ENCODE measurements at places on chromosomes 2 and 18.
A peak's percentile ranks its signal among the peaks of the same experiment; 100 is the strongest.

DNA sequence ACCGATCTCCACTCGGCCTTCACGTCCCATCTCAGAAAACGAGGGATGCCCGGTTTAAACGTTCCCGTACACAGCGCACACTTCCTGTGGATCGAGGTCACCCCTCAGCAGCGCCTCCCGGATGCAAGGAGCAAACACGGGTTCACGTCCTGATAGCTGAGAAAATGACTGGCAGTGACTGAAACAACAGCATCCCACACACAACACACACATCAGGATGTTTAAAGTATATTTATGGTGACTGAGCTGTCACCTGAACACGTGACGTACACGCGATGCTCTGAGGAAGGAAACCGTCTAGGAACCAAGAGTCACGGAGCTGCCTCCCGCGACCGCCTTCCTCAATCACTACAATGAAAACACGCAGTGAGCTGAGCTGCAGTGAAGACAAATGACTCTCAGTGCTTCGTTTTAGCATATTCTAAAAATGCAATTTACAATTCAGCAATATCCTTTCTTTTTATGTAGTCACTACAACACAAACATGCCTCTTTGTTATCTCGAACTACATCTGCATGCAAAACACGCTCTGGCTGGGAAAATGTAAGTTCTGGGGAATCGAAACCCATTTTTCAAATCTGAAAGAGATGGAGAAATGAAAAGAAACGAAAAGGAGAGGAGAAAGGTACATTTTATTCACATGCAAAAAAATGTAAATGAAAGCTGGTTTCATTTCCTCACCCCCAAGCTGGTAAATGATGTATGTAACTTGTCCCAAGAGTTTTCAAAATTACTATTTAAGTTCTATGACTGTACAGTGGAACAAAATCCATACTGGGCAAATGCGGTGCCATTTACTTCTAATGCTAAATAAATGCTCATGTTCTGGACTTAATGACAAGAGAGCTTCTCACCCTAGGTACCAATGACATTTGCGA lies 19.8 kb downstream of the HDAC4 start:
- DNase-seq: peak; percentile 53

DNA sequence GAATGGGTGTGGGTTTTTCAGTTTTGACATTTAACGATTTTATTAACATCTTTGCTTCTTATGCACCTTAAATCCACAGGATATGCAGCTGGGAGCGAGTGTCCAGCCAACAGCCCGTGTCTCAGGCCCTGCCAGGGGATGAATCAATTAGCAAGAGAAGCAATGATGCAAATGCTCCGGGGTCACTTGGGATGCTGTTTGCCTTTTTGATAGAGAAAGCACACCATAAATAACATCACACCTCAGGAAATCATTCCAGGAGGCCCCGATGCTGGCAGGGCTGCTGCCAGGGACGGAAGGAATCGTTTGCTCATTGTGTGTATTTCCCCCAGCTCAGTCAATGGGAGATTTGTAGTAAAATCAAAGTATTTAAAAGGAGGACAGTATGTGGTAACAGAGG lies 394.0 kb upstream of the HNRNPA3 start:
- no peak for DNase-seq

- DNase-seq: no peak
Measured at GRCh38 chr18:27004056-27004829, 138.7 kb upstream of the AQP4 start.

GRCh38 chr2:240820607-240821428 lies 799 bp upstream of the KIF1A start:
- peak; percentile 28 for DNase-seq

GRCh38 chr2:99150706-99151105 lies 4.0 kb downstream of the TSGA10 start:
- no peak for DNase-seq

- DNase-seq: no peak
Measured at GRCh38 chr2:17550907-17551306, 10.4 kb downstream of the VSNL1 start.

DNA sequence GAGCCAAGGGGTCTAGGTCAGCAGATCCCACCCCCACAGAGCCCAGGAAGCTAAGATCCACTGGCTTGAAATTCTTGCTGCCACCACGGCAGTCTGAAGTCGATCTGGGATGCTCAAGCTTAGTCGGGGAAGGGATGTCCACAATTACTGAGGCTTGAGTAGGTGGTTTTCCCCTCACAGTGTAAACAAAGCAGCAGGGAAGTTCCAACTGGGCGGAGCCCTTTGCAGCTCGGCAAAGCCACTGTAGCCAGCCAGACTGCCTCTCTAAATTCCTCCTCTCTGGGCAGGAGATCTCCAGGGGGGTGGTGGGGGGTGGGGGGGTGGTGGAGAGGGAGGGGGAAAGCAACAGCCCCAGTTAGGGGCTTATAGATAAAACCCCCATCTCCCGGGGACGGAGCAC lies 419.5 kb downstream of the NUP35 start:
- DNase-seq: no peak

GRCh38 chr18:22161090-22161489 lies 8.3 kb upstream of the GATA6 start:
- DNase-seq: no peak

- no peak for DNase-seq
Measured at GRCh38 chr2:30201990-30202389, 29.3 kb upstream of the LBH start.

DNA sequence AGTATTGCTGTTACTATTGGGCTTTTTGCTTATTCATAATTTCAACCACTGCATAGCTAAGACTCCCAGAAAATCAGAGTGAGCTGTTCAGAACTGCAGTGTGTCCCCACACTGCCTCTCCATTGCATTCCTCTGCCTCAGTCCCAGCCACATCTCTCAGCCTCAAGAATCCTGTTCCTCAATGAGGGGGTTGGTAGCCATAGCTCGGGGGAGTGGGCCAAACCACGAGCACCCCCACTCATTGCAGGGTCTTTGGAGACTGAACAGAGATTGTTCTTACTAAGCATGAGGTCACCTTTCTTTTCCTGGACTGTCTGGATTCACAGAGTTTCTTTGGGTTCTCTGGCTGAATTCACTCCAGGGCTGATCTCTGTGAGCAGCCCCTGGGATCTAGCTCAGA lies 161.1 kb downstream of the GFPT1 start:
- DNase-seq: no peak

DNA sequence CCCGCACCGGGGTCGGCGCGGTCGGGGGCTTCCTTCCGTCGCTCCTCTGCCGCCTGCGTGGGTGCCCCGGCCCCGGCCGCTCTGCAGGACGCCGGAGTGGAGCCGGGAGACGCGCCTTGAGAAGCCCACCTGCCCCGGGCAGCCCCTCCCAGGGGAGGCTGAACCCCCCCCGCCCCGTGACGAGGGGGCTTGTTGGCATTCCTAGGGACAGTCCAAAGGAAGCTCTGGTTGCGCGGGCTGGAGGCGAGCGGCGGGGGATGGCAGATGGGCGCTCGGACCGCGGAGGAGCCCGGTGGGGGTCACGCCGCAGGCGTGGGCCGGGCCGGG lies 133.5 kb upstream of the MGAT5 start:
- no peak for DNase-seq

- no peak for DNase-seq
Measured at GRCh38 chr2:120446236-120447126, 100.5 kb downstream of the INHBB start.

DNA sequence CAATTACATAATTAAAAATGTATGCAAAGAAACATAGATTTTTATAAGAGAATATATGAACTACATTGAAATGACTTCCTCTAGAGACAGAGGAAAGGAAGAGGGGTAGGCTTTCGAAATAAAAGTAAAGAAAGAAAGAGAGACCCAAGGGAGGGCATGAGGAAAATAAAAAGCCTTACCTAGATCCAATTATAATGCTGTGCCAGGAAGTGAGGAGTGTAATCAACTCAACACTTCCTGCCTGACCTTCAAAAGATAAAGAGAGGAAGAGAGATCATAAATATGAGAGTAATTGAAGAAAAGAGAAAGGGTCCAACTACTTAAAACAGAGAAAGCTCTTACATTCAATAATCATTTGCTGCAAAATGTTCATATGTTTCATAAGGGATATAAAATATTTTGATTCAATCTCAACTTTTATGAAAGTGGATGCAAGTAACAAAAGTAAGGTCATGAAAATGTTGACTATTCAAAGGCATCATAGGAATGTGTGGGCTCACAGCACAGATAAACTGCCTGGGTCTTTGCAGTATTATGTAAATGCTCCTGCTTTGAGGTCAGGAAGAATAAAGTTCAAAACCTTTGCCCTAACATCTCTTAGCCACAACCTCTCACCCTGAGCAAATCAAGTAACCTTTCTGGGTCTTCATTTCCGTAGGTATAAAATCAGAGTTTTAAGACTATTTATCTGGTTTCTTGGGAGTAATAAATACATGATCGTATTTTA lies 1237.7 kb downstream of the LRP1B start:
- no peak for DNase-seq

DNA sequence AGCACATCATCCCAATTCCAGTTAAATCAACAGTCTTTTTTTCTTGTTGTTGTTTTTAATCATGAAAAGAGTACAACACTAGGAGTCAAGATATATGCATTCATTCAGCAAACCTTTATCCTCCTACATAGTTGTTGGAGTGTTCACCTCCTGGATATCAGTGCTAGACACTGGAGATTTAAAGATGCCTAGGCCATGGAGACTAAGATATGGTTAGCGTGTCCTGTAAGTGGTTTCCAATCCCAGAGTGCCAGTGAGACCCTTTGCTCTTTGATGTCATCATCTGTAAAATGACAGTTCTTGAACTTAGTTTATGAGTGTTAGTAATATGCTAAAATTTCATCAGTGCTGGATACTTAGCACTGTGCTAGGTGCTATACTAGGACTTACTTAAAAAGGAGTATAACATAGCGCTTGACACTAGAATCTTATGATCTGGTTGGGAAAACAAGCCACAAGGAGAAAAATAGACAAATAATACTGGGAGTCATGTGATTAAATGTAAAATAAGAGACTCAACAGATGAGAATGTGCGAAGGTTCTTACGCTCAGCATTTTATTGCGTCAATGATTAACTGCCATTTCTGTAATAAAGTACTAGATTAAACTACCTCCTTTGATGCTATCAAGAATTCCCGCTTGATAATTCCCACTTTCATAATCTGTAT lies 31.5 kb downstream of the BABAM2 start:
- DNase-seq: no peak

- DNase-seq: no peak
Measured at GRCh38 chr18:10217211-10217610, 237.2 kb upstream of the APCDD1 start.

DNA sequence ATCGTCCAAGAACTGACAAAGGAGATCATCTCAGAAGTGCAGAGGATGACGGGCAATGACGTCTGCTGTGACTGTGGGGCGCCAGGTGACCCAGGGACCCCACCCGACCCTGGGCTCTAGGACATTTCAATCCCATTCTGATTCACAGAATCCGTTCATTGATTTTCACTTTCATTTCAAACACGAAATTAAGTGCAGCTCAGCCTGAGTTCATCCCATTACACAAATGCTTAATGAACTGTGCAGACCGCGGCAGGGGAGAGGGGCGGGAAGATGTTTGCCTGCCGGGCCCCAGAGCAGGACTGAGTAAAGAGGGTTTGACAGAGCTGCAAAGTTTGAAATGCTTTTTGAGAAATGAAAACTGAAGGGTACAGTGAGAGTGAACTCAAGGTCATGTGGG lies 67.1 kb downstream of the ITGB1BP1 start:
- no peak for DNase-seq

GRCh38 chr2:43169099-43169945 lies 57.1 kb downstream of the ZFP36L2 start:
- DNase-seq: no peak

- no peak for DNase-seq
Measured at GRCh38 chr18:58391231-58391825, 237.6 kb downstream of the ALPK2 start.

DNA sequence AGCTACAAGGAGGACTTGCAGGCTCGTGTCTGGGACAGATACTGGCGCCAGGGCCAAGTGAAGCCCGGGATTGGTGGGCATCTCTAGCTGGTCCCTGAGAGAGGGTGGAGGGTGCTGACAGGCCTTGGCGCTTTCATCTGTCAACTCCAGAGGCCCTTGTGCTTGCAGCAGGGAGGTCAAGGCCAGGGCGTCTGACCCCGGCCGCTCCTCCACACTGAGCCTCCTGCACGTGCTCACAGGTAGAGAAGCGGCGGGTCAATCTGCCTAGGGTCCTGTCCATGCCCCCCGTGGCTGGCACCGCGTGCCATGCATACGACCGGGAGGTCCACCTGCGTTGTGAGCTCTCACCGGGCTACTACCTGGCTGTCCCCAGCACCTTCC lies 9.5 kb downstream of the CAPN10 start:
- no peak for DNase-seq

DNA sequence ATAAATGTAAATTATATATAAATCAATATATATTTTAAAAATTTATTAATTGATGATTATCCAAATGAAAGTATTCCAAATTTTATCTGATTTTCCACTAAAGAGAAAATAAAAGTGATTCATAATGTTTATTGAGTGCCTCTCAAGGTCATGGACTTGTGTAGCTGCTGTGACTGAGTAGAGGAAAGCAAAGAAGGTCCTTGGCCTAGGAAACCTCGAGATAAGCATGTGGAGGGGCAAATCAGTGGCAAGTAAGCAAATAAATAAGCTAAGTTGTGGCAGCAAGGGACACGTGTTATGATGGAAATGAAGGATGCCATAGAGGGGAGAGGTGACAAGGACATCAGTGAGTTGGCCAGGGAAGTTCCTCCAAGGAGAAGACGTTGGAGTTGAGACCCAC lies 866.1 kb upstream of the ID2 start:
- DNase-seq: no peak

GRCh38 chr2:45892425-45892745 lies 240.9 kb downstream of the PRKCE start:
- no peak for DNase-seq

- DNase-seq: no peak
Measured at GRCh38 chr2:160252278-160252887, 52.3 kb upstream of the ITGB6 start.

DNA sequence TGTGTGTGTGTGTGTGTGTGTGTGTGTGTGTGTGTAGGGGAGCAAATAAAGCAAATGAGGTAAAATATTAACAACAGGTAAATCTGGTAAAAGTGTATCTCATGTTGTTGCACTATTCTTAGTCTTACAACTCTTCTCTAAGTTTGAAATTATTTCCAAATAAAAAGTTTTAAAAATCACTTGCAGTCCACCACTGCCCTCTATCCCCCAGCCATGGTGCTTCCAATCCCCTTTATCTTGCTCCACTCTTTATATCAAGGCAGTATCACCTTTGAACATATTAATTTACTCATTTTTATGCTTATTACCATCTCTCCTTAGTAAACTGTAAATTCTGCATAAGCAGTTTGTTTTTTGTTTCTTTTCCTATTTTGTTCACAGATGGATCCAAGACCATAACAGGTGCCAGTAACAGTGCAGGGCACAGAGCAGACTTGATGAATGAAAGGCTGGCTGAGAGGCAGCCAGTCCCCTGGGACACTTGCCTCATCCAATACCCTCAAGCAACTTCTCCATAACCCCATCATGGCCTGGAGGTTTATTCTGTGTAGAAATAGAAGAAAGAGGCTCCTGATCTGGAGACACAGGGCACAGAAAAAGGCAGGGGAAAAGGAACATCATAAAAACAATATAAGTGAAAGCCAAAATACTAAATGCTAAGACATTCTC lies 67.6 kb downstream of the LDAH start:
- DNase-seq: no peak

GRCh38 chr2:45874344-45874743 lies 222.9 kb downstream of the PRKCE start:
- no peak for DNase-seq

GRCh38 chr18:9862686-9863085 lies 23.1 kb upstream of the TXNDC2 start:
- DNase-seq: no peak

GRCh38 chr2:39228413-39229209 lies 15.2 kb downstream of the CDKL4 start:
- DNase-seq: no peak

All from stimulated activated CD4-positive, alpha-beta T cell treated with anti-CD3 and anti-CD28 coated beads, Interleukin-4, amount 100 ng/mL, for 4 hours (primary cell).